ENCODE measurements at places on chromosomes 3 and 15.

DNA sequence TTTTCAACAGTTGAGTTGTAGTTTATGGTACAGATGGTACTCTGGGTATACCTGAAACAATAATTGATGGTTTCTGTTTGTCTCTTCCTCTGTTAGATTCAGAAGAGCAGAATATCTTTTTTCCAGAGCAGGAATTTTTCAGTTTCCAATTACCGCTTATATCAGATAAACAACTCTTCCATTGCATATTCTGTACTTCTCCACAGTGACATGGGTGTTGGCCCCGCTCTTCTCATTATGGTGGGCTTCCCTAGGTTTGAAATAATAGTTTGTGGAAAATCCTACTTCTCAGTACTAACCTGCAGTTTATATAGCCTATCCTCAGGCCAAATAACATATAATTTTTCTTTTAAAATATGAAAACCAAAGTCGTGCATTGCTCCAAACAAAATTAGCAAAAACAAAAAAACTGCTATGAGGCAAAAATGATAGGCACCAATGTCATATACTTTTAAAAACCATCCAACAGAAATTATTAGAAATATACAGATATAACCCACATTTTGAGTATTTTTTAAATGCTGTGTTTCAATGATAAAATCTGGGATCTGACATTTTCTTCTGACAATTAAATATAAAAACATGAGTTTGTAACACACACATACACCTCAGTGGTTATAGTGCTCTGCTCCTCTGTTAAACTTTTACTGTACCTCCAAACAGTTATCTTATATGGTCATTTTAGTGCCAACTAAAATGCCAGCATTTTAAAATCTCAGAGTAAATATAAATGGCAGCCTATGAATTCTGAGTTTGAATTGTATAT lies 56.8 kb downstream of the CMSS1 start:
- no peak for DNase-seq

DNA sequence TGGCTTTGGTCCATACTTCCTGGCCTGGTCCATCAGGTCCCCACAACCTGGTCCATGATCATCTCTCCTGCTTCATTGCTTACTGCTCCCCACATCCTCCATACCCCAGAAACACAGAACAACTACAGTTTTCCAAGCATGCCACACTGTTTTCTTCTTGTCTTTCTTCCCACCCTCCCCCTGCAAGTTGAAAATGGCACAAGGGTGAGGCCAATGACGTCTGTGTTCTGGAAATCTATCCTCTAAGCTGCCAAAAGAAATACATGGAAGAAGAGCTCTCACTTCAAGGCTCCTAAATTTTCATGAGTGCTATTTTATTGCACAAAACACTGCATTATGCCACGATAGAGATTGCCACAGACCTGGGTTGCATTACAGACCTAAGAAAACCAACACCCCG lies 404.4 kb downstream of the VPS13C start:
- no peak for DNase-seq

DNA sequence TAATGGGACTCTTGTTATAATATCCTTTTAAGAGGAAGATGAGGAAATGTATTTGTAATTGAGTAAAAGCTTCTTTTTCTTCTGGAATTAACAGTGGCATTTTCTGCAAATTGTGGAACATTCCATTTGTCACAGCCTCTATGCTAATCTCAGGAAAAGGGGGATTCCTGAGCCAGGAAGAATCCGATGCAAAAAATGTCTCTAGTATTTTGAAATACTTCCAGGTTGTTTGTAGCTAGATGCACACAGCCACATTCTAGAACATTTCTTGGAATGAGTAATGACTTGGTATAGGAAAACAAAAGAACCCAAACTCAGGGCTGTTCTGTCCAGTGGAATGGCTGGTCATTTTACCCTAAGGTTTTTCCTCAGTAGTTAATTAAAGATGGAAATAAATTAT lies 98.5 kb upstream of the SLC2A2 start:
- DNase-seq: no peak

GRCh38 chr15:92033723-92034122 lies 180.2 kb downstream of the SLCO3A1 start:
- no peak for DNase-seq

DNA sequence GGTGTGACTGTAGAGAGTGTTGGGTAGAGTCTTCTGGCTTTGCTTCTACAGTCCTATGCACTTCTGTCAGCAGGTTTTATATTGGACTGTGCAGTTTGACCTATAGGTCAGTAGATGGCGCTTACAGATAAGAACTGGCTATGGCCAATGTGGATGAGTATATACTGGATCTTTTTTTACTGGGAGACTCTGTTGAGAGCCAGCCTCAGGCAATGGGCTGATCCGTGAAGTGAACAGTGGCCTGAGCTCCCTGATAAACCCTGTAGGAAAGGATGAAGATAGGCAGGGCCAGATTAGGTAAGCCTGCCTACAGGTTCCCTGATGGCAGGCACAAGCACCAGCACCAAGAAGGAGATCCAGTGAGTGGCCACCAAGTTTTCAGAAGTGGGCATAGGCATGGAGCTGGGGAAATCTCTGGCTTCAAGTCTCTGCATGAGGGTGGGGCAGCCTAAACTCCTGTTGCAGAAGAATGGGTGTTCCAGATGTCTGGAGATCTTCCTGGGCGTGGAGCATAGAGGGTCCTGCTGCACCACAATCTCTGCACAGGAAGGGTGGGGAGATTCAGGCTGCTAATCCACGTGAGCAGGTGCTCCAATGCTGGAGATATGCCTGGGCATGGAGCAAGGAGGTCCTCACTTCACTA lies 326.0 kb upstream of the SGO1 start:
- DNase-seq: peak; percentile 86

DNA sequence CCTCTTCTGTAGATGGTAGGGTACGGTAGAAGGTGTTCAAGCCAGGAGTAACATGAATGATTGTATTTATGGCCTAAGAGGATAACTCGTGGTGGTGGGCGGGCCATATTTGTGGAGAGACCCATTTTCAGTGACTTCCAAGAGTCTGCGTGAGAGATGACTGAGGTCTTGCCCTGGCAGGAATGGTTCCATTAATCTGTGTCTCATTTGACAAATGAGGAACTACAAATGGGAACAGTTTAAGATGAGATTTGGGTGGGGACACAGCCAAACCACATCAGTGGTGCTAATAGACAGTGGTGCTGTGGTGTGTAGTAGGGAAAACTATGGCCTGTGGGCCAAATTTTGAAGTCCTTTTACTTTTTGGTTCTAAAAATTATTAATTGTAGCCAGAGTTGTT lies 47.1 kb downstream of the FLNB start:
- DNase-seq: no peak

DNA sequence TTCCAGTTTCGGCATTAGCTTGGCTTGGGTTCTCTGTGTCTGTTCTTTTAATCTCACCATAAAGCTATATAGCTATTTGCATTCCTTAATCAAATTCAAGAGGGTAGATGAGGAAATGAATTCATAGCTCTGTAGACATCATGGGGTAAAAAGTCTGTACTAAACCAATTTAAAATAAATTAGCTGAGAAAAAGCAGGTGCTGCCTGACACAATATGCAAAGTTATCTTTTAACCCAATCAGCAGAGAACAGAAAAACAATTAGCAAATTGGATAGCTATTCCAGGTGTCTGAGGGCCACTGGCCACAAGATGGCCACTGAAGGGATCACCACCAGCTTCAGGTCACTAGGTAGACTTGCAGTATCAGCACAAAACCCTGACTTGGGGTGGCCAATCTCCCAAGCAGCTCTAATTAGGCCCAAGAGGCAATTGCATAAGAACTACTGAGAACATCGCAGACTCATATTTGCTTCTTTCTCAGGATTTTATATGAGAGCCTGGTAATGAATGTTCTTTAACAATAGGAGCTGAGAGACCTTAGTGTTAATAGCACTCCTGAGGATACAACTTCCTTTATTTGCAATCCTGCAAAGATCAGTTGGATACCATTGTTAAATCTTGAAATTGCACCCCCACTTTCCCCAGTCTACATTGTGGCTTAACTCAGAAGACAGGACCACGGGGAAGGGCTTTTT lies 494.3 kb downstream of the PDCD6IP start:
- peak; percentile 18 for DNase-seq

DNA sequence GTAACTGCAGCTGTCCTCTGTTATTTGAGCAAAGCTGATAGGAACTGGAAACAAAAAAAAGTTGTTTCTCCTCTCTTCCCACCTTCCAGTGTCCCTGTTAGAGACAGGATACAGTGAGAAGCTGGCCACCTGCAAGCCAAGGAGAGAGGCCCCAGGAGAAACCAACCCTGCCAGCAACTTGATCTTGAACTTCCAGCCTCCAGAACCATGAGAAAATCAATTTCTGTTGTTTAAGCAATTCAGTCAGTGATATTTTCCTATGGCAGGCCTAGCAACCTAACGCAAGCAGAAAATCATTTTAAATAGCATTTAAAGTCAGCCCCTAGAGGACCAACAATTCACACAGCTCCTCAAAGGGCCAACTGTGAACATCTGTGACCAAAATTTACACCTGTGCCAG lies 291.3 kb downstream of the OXSM start:
- peak; percentile 71 for DNase-seq

DNA sequence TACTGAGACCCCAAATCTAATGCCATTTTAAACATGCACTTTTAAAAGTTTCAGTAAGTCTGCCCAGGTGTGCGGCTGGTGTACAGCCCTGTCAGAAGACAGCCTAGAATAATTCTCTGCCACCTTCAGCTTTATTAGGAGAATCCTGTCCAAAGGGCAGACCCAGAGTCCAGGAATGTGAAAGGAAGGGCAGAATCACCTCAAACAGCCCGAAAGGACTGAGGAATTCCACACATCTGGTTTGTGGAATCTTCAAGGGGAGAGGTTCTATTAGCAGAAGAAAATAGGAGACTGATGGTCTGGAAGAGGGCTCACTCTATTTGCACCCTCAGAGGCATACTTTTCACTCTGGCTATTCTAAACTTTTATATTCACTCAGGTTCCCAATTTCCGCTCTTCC lies 46.6 kb downstream of the TYRO3 start:
- no peak for DNase-seq

- DNase-seq: no peak
Measured at GRCh38 chr3:66076861-66077470, 38.2 kb upstream of the MAGI1 start.

DNA sequence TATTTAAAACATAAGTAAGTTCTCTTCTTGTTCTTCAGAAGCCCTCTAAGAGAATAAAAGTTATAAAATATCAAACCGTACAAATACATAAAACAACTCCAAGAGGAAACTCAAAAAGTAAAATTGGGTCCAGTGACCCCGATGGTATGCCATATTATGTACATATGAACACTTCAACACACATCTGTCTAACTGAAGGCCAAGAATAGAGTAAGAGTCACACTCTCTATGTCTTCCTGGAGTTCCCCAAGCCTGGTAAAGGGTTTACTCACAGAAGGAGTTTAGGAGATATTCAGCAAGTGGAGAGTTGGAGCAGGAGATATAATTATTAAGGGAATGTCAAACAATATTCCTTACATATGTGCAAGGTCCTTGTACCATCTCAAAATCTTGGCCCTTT lies 101.3 kb upstream of the EIF1B start:
- DNase-seq: no peak

DNA sequence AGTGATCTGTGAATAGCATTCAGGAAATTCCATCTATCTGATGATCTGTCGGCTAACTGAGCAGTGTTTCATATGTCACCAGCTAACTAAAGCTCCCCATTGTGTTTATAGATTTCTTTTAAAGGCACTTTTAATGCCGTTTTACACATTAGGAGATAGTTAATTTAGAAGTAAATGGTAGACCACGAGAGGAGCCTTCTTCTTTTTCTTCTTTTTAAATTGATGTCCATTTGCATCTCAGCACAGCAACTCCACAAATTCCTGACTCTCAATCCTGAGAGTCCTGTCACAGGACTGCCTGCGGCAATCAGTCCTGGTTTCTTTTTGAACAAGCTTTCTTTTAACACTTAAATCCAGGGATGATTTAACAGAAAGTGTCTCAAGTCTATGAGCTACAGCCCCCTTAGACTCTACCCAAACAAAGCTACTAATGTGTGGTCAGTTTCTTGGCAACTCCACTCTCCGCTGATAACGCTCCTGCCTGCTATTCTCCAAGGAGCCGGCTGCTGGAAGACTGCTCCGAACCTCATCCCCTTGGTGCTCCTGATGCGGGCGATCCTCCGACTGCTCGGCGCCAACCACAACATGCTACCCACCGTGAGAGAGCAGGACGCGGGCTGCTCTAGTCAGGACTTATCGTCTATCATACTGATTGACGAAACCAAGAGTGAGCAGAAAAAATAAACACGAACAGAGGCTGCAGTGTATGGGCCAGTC lies 421.4 kb downstream of the MECOM start:
- peak; percentile 13 for DNase-seq

- DNase-seq: no peak
Measured at GRCh38 chr3:179942553-179943075, 94.1 kb downstream of the PEX5L start.

GRCh38 chr3:40096661-40097111 lies 212.8 kb upstream of the EIF1B start:
- peak; percentile 6 for DNase-seq

- peak; percentile 71 for DNase-seq
Measured at GRCh38 chr15:28086175-28086703, 12.9 kb downstream of the OCA2 start.

DNA sequence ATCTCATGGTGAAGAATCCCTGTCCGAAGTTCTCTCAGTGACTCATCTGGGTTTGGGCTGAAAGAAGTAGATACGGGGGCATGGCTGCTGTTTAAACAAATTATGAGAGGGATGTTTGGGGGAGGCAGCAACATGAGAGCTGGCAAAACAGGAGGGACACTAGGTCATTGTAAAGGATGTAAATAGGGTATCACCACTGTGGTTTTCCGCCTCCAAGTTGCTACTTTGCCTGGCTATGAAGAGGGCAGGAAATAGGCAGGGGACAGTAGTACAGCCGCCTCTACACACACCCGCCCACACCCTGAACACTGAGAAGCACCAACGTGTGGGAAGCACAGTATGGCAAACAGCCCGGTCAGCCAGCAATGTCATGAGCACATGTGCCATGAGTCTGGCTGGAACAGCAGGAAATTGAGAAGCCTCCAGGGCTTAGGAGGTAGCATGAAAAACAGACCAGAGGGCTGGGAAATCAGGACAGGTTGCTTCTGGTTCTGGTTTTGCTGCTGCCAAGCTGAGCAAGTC lies 17.1 kb downstream of the HEXA start:
- no peak for DNase-seq

- DNase-seq: peak; percentile 73
Measured at GRCh38 chr3:167940241-167940640, 155.5 kb downstream of the GOLIM4 start.

GRCh38 chr15:91894606-91895005 lies 41.1 kb downstream of the SLCO3A1 start:
- no peak for DNase-seq

GRCh38 chr3:44913868-44914468 lies 39.6 kb downstream of the TGM4 start:
- peak; percentile 65 for DNase-seq

GRCh38 chr3:10771486-10772270 lies 44.4 kb upstream of the SLC6A11 start:
- DNase-seq: no peak

DNA sequence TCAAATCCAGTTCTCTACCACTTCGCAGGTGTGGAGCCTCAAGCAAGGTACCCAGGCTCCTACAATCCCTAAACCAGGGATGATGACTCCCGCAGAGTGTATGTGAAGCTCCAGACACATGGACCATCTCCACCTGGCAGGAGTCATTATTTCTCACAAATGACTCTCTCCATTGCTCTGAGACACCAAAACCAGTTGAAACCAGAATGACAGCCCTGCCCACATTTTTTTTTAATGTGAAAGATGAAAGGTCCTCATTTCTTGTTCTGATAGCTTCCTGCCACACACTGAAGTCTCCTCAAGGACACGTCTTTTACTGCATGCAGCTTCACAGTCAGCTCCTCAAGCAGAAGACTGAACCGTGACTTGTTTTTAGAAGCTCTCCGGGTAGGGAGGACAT lies 61.4 kb upstream of the ZBTB38 start:
- no peak for DNase-seq
